Karpas-422 (cell line): ENCODE measurements at places on chromosomes 7 and 10.

GRCh38 chr7:23106823-23107663 is 1.5 kb downstream of the KLHL7 start:
- no peak for DNase-seq

DNA sequence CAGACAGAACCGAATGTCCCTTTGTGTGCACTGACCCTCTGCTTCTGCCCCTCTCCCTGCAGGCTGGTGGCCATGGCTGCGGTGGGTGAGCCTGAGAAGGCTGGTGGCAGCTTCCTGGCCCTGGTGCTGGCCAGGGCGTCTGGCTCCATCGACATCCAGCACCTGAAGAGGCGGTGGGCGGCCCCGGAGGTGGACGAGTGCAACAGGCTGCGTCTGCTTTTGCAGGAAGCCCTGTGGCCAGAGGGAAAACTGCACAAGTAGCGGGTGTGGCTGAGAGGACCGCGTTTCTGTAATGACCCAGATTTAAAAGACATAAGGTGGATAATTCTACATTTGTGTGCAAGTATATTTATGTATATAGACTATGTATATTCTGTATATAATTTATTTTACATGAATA is 89.2 kb downstream of the DYNC2I1 start:
- DNase-seq: no peak

- DNase-seq: no peak
Measured at GRCh38 chr10:1291178-1292090, 235.2 kb downstream of the WDR37 start.

DNA sequence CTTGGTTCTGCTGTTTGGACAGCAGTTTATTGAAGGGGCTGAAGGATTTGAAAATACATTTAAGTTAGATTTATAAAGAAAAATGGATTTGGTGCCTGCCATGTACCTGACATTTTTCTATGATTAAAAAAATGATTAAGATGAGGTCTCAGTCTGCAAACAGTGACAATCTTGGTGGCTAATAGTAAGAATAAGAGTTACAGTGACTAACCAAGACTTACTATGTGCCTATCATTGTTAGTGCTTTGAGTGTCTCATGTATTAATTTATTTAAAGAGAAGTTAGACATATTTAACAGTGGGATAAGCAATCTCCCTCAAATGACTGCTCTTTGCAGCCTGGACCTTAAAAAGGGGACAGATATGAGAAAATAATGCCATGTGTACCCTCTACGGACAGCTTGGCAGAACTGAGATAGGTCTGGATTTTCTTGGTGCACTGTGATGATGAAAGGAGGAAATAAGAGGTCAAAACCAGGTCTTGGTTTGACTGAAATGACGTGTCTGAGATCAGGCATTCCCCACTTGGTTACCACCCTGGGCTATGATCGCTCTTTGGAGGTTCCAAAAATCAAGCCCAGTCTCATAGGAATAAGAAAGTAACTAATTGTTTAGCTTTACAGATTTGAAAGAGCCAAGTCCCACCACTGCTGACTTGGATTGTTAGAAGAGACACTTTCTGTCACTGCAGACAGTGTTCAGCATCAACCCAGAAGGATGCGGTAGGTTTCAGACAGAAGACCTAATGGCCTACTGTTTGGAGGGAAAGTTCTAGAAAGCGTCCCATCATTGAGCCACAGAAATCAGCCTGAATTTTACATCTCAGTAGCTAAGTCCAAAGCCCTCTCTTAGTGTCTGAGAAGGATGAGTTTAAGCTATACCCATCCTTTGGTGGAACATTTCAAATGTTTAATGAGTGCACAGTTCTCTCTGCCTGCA is 2.1 kb downstream of the CASP7 start:
- peak; percentile 37 for DNase-seq

DNA sequence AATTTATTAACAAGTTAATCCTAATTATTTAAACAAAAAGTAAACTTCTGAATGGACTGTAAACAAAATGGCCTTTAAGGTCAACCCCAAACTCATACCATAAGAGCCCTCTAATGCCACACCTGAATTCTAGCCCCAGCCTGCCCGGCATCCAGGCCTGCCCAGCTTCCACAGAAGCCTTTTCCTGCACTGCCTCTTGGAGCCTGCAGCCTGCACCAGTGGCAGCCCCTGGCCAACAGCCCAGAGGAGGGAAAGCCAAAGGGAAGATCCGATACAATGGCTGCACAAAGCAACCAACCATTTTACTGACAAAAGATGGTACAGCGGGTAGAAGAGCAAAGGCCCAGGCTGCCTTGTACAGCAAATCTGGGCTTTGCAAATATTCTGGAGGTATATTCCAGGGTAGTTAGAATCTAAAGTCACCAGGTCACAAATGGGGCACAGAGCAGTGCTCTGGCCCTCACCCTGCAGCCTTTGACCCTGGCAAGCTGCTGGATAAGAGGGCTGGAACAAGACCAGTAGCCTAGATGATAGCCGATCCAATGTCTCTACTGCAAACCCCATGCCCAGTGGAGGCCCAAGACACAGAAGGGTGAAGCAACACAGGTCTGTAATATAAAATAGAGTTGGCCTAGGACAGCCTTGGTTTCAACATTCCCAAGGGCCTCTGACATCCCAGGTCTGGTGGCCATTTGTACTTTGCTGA is 12.5 kb upstream of the CH25H start:
- no peak for DNase-seq

DNA sequence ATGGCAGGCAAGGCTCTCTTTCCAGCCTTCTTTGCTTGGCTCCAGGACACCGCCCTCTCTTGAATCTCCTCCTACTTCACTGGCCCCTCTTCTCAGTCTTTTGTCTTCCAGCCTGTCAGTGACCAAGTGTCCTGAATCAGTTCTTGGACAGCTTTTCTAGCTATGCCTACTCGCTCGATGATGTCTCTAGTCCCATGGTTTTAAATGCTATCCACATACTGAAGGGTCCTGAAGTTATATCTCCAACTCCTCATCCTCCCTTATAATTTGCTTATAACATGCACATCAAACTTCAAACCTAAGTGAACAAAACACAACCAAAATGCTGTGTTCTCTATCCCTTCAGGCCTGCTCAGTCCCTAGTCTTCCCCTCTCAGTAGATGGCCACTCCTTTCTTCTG is 5.0 kb upstream of the GOLGA7B start:
- DNase-seq: no peak

DNA sequence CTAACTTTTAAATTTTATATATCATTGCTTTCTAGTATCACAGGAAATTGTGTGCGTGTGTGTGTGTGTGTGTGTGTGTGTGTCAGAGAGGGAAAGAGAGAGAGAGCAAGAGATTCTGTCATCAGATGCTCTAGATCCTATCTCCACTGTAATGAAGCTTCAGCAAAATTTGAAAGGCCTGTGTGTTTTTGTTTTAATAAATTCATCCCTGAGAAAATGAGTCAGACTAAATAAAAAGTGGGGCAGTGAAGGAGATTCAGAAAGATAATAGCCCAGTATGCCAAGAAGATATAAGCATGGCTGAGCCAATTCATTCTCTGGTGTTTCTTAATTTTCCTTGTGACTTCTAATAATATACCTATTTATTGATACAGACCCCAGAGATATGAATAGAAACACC is 184.2 kb upstream of the TMEM196 start:
- DNase-seq: no peak

- DNase-seq: no peak
Measured at GRCh38 chr7:82444220-82444909, 788 bp upstream of the CACNA2D1 start.

- DNase-seq: peak; percentile 59
Measured at GRCh38 chr7:134315679-134316538, 821 bp downstream of the SLC35B4 start.

DNA sequence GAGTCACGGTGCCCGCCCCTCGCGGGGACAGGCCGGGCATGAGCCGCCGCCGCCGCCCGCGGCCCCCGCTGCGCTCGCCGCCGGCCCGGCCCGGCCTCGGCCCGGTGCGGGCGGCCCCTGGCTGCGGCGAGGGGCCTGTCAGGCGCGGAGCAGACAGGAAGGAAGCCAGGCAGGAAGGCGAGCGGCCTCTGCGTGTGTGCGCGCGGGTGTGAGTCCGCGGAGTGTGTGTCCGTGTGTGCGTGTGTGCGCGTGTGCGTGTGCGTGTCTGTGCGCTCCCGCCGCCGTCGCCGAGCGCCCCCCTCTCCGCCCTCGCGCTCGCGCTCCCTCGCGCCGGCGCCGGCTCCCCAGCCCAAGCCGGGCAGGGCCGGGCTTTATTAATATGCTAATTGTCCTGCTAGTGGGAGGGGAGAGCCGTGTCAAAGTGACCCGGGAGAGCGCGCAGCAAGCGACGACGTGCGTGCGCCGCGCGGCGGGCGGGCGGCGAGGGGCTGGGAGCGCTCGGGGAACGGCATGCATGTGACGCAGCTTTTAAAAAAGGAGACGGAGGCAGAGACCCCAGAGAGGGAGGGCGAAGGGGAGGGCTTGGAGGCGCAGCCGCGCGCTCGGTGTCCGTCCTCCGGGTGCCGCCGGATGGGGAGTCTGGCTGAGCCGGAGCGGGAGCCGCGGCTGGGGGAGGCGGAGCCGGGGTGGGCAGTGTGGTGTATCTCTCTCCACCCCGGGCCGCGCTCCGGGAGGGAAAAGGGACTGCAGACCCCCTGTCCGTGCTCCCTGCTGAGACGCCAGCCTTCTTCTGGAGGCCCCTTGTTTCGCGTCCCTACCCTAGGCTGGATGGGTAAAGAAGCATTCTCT is at the start of gene LDB1:
TSS of gene LDB1 (minus strand) at position 227 of the 849 bp plus-strand sequence. CDS start 258 bp downstream, outside the sequence.
- DNase-seq: peak; percentile 88

DNA sequence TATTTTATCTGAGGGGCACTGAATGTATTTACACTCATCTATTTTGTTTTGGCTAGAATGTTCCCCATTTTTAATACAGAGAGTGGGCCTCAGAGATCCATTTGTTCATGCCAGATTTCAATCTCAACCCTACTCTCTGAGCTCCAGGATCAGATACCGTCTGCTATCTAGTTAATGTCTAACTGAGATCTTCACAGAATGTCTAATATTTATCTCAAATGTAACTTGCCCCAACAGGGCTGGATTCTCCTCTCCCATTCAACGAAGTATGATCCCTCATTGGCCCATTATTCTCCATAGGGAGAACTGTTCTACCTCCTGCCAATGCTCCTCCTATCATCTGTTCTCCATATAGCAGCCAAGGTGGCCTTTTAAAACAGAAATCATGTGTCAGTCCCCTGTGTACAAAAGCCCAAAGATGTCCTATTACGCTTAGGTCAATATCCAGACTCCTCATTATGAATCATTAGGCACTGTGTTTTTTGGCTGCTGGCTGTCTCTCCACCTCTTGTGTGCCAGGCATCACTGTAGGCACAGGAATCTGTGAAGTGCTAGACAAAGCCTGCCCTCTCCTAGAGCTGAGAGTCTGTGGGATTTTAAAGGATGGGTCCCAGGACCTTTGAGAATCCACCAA is 169.3 kb upstream of the AGK start:
- no peak for DNase-seq

GRCh38 chr10:61835069-61835945 is 66.2 kb upstream of the ARID5B start:
- DNase-seq: peak; percentile 68

- peak; percentile 67 for DNase-seq
Measured at GRCh38 chr7:26199301-26200037, 1.1 kb downstream of the HNRNPA2B1 start.

- DNase-seq: peak; percentile 50
Measured at GRCh38 chr10:78605800-78606350, 462.9 kb upstream of the ZMIZ1 start.

DNA sequence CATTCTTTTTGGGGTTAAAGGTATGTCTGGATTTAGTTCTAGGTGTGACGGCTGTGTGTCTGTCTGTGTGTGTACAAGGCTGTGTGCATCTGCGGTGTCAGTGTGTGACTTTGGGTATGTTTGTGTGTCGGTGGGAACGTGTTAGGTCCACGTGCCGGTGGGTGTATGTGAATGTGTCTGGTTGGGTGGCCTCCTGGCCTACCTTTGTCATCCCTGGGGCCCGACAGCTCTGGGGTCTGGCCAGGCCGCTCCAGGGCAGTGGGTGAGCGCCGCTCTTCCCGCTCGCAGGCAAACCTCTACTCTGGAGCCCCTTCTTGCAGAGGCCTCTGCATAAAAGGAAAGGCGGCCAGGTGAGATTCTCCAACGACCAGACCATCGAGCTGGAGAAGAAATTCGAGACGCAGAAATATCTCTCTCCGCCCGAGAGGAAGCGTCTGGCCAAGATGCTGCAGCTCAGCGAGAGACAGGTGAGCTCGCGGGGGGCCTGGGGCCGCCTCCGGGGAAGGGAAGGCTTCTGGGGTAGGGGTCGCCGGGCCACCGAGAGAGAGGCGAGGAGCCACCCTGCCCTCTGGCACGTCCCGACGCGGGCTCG is 2.4 kb downstream of the HHEX start:
- DNase-seq: peak; percentile 33
